ENCODE measurements at places on chromosomes 7 and 10.

DNA sequence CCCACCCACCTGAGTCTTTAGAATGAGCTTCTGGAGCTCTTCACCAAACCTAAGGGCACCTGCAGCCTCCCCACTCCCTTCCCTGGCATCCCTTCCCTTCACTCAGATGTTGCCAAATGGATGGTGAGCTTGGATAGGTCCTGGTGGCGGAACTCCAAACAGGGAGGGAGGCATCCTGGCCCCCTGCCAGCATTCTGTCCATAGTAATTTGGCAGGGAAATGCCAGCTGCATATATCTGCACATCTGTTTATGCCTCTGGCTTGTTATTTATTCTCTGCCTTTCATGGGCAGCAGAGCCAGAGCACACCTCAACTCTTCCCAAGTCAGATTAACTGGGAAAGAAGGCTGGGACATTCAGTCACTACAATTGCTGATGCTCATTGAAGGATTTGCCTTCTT, 18.1 kb downstream of the KAZALD1 start:
- no peak for DNase-seq

DNA sequence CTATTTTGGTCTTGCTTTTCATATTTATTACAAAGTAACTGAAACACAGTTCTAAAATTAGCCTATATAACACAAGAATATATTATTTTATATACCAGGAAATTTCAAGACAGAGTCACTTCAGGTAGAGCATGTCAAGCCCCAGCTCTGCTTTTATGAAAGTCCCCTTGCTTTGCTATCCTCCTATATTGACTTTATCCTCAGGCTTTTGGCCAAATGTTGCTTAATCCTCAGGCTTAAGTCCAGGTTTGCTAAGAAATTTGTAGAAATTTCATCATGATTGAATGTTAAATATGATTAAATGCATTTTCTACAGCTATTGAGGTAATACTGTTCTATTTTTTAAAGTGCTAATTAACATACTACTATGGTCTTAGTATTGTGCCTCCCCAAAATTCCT, 227.6 kb downstream of the FZD1 start:
- DNase-seq, result no peak

- no peak for DNase-seq
These were observed 730.4 kb downstream of the PHTF2 start for GRCh38 chr7:78528964-78529363.

GRCh38 chr10:80168679-80169380, 36.3 kb downstream of the PLAC9 start:
- peak; percentile 35 for DNase-seq

DNA sequence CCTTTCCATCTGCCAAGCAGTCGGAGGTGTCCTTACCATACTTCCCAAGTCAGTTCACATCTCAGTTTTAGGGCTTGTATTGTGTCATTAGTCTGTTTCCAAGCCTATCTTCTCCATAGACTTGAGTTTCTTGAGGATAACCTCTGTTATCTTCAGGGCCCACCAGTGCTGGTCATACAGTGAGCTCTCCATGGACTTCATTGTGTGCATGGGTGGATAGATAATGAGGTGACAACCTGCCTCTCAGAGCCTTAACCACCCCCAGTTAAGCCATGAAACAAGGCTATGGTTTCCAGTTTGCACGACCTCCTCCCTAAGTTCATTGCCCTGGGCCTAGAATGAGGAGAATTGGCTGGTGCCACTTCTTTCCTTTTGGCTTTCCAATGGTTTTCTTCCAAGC, 38.5 kb upstream of the WAC start:
- no peak for DNase-seq

- no peak for DNase-seq
These were observed 36.9 kb downstream of the ADD3 start for GRCh38 chr10:110044681-110045080.

DNA sequence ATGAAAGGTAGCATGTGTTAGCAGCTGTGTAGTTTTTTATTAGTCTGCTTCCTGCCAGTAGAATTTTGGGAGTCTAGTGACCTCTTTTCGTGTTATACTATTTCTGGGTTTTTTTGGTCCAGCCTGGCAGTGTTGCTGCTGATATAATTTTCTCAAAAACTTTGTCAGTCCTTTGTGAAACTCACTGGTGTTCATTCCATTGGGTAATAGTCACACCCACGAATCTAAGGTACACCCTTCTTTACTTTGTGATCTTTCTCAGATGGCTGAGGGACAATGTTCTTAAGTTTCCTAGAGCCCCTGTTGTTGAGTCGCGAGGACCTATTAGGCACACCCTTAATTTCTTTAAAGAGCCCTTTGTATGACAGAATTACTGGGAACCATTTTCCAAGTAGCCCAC, 52.3 kb downstream of the TPST1 start:
- DNase-seq, result no peak

GRCh38 chr10:120948889-120949608, 97.9 kb downstream of the WDR11 start:
- peak; percentile 43 for DNase-seq

- no peak for DNase-seq
These were observed 122.5 kb downstream of the SLC25A13 start for GRCh38 chr7:96199421-96199820.

DNA sequence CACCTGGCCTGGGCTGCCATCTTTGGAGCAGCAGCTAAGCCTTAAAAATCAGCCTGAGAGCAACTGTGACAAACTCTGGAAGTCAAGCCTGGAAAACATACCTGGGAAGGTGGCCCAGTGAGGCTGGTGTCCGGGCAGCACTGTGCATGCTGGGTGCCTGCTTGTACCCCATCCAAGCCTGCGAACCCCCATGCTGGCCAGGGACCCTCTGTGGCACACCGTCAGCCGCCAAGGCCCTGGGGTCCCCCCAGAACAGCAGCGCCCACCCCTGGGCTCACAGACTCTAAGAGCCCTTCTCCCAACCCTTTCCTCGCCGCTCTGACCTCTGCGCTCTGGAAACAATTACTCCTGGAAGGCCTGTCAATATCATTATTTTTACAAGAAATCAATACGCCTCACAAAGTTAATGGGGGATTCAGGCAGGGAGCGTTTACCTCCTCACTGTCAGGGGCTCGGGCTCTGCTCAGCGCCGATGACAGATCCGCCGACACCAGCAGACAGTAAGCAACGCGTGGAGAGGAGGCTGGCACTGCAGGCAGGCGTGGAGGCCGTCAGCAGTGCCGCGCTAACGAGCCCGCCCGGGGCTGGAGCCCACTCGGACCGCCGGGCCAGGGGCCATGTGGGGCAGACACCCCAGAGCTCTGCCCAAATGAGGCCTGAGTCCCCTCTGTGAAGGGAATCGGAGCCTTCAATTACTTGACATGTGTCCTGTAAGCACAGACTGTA, 54.4 kb downstream of the EBF3 start:
- no peak for DNase-seq

DNA sequence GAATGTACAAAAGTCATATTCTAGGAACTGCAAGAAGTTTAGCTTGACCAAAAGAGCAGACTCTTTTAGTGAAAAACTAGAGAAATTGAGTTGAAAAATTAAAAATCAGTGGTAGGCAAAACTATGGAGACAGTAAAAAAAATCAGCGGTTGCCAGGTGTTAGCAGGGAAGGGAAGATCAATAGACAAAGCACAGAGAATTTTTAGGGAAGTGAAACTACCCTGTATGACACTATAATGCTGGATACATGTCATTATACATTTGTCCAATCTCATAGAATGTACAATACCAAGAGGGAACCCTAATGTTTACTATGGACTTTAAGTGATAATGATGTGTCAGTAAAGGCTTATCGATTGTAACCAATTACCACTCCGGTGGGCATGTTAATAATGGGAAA, 761.9 kb downstream of the MAGI2 start:
- DNase-seq, result no peak

- DNase-seq, result no peak
These were observed 279.2 kb downstream of the PRPF18 start for GRCh38 chr10:13865758-13866491.

- DNase-seq, result no peak
These were observed 46.9 kb upstream of the MXI1 start for GRCh38 chr10:110160522-110160921.

DNA sequence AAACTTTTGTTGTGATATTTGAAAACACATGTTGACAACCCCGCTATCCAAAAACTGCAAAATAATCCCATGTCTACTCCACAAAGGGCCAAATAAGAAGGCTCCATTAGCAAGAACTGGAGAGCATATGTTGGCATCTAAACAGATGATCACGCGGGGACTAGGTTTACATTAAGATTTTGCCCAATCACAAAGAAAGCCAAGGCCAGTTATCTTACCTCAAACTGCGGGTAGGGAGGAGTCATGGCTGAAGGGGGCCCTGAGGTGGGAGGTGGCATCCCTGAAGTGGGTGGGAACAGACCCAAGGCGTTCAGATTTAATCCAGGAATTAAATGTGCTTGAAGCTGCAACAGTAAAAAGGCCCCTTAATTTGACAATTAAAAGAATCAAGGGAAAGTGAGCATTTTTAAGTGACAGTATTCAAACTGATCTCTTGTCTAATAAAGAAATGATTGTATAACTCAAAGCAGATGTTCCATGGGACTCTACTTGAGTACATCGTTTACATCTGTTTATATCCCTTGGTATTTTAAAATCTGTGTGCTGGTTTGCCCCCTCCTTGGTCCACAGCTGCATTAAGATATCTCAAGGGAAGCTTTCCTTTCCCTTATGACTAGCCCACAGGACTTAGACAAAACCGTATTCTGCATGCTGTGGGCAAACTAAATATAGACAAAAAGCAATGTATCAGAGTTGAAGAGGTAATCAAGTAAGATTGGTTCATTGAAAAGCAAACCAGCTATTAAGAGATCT, 42.9 kb downstream of the MALSU1 start:
- no peak for DNase-seq

GRCh38 chr7:151057506-151057988, at the start of gene CDK5:
CDK5 (minus strand) TSS chr7:151057897; CDS start chr7:151057848, 49 bp downstream.
- DNase-seq, result no peak

DNA sequence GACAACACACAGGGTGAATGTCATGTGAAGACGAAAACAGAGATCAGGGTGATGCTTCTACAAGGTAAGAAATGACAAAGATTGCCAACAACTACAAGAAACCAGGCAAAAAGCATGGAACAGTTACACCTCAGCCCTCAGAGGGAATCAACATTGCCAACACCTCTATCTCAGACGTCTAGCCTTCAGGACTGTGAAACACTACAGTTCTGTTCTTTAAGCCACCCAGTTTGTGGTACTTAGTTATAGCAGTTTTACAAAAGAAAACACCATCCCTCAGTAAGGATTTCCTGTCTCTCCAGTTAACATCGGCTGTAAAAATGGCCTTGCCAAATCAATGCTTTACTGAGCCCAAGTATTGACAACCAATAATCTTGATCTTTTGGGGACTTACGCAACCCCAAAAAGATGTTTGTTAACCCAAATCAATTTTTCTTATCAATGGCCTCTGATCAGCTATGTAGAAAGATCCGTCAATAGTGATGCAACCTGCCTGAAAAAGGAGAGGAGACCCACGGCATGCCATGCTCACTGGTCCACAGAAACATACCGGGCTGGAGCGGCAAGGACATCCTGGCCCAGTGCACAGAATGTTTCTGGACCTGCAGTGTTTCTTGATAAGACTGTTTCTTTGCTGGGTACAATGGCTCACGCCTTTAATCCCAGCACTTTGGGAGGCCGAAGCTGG, 44.0 kb downstream of the AKR1D1 start:
- DNase-seq, result no peak

DNA sequence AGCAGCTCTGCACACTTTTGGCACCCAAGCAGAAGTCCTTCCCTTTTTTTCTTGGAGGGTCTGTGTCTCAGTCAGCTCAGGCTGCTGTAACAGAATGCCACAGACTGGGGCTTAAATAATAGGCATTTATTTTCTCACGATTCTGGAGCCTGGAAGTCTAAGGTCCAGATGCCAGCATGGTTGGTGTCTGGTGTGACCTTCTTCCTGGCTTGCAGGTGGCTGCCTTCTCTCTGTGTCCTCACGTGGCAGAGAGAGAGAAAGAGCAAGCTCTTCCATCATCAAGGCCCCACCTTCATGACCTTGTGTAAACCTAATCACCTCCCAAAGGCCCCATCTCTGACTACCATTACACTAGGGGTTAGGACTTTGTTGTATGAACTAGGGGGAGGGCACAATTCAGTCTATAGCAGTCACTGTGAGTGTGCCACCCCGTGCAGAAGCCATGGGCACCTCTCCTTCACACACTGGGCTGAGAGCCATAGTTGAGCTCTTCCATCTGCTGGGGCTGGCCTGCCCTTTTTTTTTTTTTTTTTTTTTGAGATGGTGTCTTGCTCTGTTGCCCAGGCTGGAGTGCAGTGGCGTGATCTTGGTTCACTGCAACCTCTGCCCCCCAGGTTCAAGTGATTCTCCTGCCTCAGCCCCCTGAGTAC, 80.3 kb downstream of the OAT start:
- DNase-seq, result no peak

- no peak for DNase-seq
These were observed 324.6 kb downstream of the ATRNL1 start for GRCh38 chr10:115417585-115418265.

- no peak for DNase-seq
These were observed 41.9 kb downstream of the CYCS start for GRCh38 chr7:25083201-25083600.

GRCh38 chr7:80883154-80884025, 35.5 kb downstream of the SEMA3C start:
- no peak for DNase-seq

GRCh38 chr7:101362334-101363195, at the start of gene COL26A1:
COL26A1 (plus strand) TSS chr7:101362875; CDS start chr7:101363033, 158 bp downstream.
- no peak for DNase-seq

DNA sequence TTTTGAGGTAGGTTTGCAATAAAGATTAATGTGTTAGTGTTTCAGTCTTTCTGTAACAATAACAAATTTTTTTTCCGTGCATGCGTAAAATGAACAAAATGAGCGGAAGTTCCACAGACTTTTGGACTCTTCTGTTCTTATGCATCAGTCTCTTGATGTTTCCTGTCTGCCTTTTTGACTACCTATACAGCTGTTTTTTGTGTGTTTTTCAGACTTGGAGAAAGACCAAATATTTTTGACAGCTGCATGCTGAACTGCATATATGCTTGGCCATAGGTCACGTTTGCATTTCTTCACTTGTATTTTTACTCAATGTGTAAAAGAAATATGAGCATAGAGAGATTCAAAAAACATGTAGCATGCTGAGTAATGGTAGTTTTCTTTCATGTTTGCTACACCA, 119.3 kb downstream of the BBS9 start:
- no peak for DNase-seq

- no peak for DNase-seq
These were observed 77.1 kb downstream of the SH2D4B start for GRCh38 chr10:80614576-80615416.

GRCh38 chr7:50411332-50411731, 38.8 kb downstream of the FIGNL1 start:
- no peak for DNase-seq

GRCh38 chr10:113716109-113716910, 35.2 kb upstream of the PLEKHS1 start:
- DNase-seq, result no peak

- no peak for DNase-seq
These were observed 524.5 kb downstream of the PARD3 start for GRCh38 chr10:34290412-34291081.

Data from activated CD8-positive, alpha-beta memory T cell treated with anti-CD3 and anti-CD28 coated beads, Interleukin-2, amount 50 U/mL, for 4 hours (primary cell).